ENCODE measurements at places on chromosomes 13 and 19. TPM values are rescaled to one million over a fixed set of nuclear protein-coding genes. Genes with fewer than 3 reads are reported as not detected.

DNA sequence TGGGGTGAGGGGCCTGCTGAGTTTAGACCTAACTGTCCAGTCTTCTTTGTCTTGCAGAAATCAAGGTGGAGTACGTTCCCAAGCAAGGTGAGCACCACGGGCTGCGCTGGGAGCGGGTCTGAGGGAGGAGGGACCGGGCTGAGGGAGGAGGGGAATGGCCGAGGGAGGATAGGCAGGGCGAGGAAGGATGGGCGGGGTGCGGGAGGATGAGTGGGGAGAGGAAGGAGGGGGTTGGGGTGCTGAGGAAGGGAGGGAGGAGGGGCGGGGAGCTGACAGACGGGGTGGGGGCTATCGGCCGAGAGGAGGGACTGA, 18.5 kb downstream of the MYBPC2 start:
- H3K4me3 ChIP-seq: no peak overlapping the region
- H3K4me1 ChIP-seq: no peaks in the 10 kb centered on the region
- no peaks in the 10 kb centered on the region for H3K36me3 ChIP-seq
- H3K27me3 ChIP-seq: peaks cover 2% of the 10 kb centered on the region
- H3K27ac ChIP-seq: no peak overlapping the region
- no peak for DNase-seq

The TMEM221 gene
- total RNA-seq: not detected

The FAAP24 gene
- 7.0 TPM for total RNA-seq

DNA sequence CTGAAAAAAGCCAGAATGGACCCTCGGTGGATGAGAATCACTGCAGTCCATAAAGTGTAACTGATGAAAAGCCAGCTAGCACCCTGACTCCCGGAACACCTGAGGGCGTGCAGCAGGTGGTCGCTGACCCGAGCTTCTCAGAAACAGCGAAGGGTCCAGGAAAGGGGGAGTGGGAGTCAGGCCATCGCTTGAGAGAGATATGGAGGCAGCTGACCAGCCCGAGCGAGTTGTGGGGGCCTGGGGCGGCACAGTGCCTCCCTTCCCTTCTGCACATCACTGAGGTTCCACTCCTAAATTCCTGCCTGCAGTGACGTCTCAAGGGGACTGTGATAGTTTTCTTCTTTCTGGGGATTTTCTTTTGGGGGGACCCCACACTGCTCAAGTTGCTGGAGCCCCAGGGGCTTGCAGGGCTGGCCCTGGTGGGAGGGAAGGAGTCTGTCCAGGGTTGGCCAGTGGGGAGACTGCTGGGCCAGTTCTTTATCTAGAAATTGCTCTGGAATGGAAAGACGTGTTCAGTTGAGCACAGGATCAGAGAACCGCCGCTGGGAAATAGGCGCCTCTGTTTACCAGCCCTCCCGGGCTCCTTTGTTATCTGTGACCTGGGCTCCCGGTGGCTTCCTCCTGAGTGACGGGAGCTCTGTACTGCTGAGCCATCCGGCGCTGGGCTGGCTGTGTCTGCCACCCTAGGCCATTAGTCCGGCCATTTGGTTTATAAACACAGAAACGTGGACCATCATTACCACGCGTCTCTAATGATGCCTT, 71.3 kb downstream of the RAB20 start:
- H3K4me1 ChIP-seq: no peaks in the 10 kb centered on the region
- no peaks in the 10 kb centered on the region for H3K36me3 ChIP-seq
- no peak for DNase-seq
- peaks cover 4% of the 10 kb centered on the region for H3K27me3 ChIP-seq

DNA sequence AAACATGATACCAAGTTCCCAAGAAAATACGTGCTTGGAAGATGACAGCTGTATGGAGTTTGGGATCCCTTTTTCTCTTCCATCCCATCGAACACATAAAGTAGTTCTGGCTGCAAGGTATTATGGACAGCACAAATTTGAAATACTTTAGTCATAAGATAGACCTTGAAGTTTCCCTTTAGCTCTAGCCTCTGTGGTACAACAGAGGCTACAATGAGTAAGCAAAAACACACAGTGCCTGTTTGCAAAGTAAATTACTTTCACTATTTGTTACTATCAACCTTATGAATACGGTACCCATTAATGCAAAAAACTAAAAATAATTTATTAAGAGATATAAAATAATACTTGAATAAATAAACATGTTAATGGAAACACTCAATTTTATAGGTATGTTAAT, 21.0 kb upstream of the LRCH1 start:
- H3K27me3 ChIP-seq: peaks cover 4% of the 10 kb centered on the region
- no peak overlapping the region for H3K4me3 ChIP-seq
- DNase-seq: no peak
- H3K36me3 ChIP-seq: no peaks in the 10 kb centered on the region

The FOXA3 gene
- not detected for total RNA-seq

DNA sequence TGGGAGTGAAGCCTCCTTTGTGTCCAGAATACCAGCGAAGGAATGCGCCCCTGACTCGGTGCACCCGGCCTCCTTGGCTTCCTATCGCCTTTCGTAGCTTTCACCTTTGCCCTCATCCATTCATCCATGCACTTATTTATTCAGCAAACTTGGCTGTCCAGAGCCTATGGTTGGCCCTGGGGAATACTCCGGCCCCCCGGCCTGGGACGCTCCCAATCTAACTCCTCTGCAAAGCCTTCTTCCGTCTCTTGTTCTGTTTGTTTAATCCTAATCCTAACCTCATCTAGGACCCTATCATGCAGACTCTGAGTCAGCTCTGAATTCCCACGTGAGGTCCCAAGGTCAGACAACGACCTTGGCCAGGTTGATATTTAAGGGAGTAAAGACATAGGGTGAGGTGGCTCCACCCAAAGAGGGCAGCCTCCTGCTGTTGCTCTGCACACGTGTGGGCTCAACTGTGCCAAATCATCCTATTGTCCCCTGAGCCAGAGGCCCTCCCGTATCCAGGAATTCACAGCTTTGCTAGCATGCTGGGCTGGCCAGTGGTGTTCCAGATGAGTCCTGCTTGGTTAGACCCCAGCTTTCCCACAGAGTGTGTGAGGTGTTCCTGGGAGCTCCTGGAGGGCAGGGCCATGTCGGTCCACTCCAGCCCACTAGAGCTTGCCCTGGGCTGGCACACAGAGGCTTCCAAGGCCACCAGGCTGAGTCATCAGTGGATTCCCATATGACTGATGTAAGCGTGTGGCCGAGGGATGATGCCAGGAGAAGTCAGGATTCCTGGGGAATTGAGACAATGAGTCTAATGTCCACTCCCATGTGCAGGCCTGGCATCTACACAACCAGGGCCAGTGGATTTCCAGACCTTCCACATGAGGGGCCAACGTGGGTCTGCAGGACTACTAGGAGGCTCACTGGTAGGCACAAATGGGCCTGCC, 6.5 kb upstream of the CCNE1 start:
- no peaks in the 10 kb centered on the region for H3K27me3 ChIP-seq
- no peak overlapping the region for H3K4me3 ChIP-seq
- DNase-seq: no peak
- no peaks in the 10 kb centered on the region for H3K36me3 ChIP-seq
- H3K4me1 ChIP-seq: peaks cover 6% of the 10 kb centered on the region

The PSG7 gene
- not detected for total RNA-seq

DNA sequence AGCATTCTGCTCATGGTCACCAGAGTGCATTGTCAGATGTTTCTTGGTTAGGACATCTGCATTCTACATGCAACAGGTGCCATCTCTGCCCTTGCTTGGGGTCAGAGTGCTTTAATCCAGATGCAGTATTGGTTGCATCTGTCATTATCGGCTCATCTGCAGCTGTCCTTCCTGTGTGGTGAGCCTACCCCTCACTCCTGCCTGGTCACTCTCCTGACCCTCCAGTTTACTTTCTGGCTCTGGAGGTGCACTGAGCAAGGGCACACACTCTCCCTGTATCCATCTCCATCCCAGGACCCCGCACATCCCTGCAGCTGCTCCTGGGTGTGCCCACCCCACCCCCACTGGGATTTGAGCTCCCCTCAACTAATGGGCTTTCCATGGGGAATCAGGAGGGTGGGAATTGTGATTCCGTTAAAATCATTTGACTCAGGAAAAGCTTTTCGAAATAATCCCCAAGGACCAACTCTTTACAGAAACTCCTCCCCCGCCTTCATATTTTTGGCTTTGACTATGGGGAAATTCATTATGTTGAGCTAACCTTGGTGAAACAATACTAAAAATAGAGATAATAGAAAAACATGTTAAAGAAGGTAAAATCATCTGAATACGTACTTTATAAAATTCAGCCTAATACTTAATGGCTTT, 70.2 kb downstream of the COL4A2 start:
- no peaks in the 10 kb centered on the region for H3K4me1 ChIP-seq
- H3K27me3 ChIP-seq: peaks cover 17% of the 10 kb centered on the region
- H3K4me3 ChIP-seq: no peak overlapping the region
- no peak for DNase-seq
- H3K27ac ChIP-seq: no peak overlapping the region

DNA sequence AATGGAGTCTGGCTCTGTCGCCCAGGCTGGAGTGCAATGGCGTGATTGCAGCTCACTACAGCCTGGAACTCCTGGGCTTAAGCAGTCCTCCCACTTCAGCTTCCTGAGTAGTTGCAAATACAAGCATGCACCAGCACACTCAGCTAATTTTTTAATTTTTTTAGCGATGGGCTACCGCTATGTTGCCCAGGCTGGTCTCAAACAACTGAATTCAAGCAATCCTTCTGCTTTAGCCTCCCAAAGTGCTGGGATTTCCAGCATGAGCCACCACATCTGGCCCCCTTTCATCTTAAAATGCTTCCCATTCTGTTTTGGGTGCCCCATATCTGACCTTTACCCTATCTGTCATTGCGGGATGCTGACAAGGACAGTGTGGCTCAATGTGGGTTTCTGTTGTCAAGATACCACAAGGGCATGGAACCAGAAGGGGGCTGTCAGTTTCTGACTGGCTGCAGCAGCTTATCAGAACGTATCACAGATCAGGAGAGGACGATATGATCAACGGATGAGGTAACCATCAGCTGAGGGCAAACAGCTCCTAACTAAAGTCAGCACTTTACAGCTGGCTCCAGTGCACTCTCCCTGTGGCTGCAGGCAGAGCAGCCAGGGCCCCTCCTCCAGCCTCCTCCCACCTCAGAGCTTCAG, 32.4 kb downstream of the GPR42 start:
- no peak for DNase-seq
- H3K4me1 ChIP-seq: no peaks in the 10 kb centered on the region
- H3K4me3 ChIP-seq: no peak overlapping the region
- no peak overlapping the region for H3K27ac ChIP-seq
- no peaks in the 10 kb centered on the region for H3K36me3 ChIP-seq

The TMEM38A gene
- 1.6 TPM for total RNA-seq

The ETV2 gene
- 1.9 TPM for total RNA-seq

DNA sequence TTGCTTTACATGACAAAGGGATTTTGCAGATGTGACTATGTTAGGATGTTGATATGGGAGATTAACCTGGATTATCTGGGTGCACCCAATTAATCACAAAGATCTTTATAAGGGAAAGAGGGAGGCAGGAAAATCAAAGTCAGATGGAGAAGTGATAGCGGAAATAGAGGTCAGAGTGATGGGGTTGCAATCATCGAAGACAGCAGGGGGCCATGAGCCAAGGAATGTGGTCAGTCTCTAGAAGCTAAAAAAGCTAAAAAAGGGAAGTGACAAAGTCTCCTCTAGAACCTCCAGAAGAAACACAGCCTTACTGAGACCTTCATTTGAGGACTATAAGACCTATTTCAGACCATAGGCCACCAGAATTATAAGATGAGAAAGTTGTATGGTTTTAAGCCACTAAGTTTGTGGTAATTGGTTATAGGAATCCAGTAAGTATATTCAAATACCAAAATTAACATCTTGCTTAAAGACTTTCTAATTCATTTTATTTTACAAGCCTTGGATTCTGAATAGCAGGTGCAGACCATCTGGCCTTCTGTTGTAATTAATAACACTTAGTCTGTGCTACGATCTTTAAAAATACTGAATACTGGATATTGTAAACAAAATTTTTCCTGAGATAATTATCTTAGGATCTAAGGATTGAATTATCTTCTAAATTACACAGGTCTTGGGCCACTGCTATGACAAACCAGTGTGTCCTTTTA, 493.4 kb upstream of the PCDH20 start:
- H3K4me3 ChIP-seq: no peak overlapping the region
- no peaks in the 10 kb centered on the region for H3K27me3 ChIP-seq
- H3K36me3 ChIP-seq: no peaks in the 10 kb centered on the region
- no peak overlapping the region for H3K27ac ChIP-seq
- H3K4me1 ChIP-seq: no peaks in the 10 kb centered on the region
- DNase-seq: no peak

The TMEM272 gene
- total RNA-seq: 1.9 TPM

The SNRPD2 gene
- 523 TPM for total RNA-seq

DNA sequence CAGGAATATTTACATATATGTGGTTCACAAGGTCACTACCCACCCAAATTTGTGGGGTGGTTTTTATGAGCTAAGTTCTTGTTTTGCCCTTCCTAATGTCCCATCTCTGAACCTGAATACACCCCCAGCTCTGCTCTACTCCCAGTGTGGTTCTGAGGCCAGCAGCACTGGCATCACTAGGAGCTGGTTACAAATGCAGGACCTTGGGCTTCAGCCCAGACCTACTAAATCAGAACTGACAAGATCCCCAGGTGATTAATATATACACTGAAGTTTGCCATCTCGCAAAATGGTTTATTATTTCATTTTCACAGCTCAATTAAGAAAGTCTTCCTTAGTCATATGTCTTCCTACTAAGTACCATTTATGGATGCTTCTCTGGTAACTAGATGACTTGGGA, 67.9 kb downstream of the FOXO1 start:
- H3K4me1 ChIP-seq: peaks cover 67% of the 10 kb centered on the region
- DNase-seq: no peak
- H3K27ac ChIP-seq: peak overlapping the region; percentile 60
- H3K27me3 ChIP-seq: no peaks in the 10 kb centered on the region

The ZNF728 gene
- not detected for total RNA-seq

DNA sequence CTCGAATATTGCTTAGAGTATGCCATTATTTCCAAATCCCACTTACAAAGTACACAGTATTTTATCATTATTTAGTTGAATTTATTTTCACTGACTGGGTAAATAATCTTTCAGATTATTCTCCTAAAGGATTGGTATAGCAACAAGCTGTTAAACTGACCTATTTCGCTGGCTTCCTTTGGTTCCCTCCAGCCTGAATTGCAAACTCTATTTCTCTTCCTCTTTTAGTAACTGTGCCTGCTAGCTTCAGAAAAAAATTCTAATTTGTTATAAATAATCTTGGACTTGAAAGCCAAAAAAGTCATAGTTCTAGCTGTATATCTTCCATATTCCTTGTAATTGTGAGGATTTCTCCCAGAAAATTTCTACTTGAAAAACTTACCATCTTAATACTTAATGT, 15.0 kb upstream of the CCNA1 start:
- DNase-seq: no peak
- peaks cover 35% of the 10 kb centered on the region for H3K4me1 ChIP-seq
- no peak overlapping the region for H3K4me3 ChIP-seq
- H3K27me3 ChIP-seq: peaks cover 51% of the 10 kb centered on the region
- no peaks in the 10 kb centered on the region for H3K36me3 ChIP-seq

The RASGRP4 gene
- total RNA-seq: 0.80 TPM
